ENCODE measurements at places on chromosomes 3 and 15.

DNA sequence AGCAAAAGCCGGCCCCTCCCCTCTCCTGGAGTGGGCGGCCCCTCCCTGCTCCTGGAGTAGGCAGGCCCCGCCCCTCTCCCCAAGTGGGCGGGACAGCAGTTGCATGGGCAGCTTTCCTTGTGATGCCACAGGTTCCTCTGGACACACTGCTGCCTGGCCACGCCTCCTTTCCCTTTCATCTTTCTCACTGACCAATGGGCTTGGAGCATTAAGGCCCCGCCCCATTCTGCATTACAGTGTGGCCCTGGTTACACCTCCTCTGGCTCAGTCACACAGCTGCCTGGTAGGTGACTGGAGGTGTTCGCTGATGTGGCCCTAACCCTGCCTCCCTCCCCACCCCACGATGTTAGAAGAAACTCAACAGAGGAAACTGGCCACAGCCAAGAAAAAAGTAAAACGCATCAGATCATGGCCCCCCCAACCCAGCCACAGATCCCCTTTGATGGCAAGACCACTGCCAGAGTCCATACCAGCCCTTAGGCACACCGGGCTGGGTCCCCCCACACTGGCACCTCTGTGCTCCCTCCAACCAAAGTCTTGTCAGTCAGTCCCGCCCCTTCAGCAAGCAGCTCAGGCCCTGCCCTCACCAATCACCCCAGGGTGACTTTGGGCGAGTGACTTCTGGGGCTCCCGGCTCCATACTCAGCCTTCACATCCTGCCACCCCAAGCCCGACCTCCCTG is 84.3 kb downstream of the ADAMTS7 start:
- DNase-seq = peak; percentile 52

DNA sequence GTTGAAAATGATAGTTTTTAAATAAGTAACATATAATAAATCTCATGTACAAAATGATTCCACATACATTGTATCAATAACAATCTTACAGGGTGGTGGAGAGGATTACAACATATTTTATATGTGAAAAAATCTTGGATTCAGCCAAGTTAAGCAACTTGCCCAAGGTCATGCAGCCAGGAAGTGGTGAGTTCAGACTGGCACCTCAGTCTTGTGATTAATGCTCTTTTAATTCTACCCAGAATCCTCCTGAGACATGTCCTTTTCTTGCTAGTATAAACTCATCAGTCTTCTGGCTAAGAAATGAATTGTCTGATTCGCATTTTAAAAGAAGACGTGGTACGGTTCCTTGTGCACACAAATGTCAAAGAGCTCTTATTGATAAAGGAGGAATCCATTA is 4.5 kb upstream of the MYRIP start:
- no peak for DNase-seq

DNA sequence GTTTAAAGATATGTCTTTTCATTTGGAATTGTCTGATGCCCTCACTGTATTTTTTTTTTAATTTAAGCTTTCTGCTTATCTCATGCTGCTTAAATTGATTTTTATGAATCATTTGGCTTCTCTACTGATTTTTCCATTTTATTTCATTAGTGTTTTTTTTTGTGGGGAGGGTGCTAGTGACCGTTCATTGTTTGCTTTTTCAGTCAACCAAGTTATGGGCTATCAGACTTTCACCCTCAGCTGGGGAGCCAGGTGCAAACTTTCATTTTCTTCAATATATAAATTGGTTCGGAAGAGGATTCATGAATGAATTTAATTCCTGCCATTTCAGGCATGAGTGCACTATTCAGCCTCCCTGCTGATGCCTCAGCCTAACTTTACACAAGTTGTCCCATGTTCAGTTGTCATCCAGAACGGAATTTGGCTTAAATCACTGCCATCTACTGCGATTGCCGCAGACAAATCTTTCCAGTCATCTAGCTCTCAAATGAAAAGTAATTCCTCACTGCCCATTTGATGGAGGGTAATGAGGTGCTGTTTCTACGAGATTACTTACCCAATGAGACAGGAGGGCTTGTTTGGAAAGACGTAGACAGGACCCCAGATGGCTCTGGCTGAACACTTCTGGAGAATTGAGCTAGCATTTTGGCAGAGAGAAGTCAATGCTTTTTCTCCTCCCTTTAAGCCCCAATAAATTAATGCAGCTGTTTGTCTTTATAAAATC is 89.9 kb upstream of the RORA start:
- DNase-seq = no peak

DNA sequence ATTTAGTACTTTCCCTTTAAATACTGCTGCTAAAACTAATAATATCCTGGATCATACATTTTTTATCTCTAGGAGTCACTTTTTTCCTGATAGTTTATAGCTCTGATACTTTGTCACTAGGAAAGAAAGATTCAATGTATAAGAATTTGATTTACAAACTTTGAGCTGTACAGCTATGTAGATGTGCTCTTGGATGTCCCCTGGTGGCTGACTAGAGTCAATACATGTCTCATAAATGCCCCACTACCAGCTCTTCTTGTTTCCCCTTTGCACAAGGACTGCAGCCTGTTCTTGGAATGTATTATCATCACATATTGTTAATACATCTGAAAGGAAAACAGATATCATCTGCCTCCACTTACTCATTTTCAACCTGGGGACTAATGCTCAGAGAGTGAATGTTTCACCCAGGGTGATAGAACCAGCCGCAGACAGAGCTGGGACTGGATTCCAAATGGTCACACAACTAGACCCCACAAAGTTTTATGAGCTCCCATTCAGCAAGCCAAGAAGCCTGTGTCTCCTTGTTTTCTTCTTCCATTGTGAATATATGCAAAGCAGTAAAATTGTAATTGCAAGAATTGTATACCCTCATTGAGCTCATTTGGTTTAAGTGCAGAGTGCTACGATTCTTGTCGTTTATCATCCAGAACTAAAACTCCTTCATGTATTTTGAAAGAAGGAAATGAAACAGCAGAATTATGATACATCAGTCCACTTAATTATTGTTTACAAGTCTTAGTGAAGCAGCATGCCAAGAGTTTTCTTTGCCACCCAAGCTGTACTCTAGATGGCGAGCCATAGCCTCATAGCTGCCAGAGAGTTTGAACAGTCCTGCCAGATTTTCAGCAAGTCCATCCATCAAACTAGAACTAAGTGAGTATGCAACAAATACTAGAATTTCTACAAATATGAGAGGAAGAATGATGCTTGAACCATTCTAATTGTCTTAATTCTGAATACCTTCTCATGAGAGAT is 261.6 kb upstream of the LMCD1 start:
- peak; percentile 70 for DNase-seq

DNA sequence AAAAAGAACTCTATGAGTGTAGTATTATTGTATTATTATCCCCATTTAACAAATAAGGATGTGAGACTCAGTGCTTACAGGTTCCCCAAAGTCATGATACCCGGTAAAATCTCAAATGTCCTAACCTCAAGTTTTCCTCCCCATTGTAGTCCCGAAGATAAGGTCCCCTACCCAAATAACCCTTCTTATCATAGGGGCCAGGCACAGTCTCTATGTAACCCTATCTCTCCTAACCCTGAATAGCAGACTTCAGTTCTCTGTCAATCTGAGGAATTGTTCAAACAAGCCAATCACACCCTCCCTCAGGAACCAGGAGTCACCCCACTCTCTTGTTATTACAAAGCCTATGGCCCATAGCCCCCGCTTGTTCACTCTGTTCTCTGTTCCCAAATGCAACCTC is 10.5 kb upstream of the SUSD5 start:
- DNase-seq = no peak

DNA sequence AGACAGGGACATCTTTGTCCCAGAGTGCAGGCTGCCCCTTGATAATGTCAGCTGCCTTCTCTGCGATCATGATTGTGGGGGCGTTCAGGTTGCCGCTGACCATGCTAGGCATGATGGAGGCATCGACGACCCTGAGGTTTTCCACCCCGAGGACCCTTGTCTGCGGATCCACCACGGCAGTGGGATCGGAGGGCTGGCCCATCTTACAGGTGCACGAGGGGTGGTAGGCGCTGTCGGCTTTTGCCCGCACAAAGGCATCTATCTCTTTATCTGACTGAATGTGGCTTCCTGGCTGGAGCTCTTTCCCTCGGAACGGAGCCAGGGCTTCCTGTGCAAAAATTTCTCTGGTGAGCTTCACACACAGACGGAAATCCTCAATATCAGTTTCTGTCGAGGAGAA is 28.4 kb downstream of the CHDH start:
- no peak for DNase-seq

GRCh38 chr3:192577271-192577670 is 150.1 kb downstream of the FGF12 start:
- DNase-seq = no peak

DNA sequence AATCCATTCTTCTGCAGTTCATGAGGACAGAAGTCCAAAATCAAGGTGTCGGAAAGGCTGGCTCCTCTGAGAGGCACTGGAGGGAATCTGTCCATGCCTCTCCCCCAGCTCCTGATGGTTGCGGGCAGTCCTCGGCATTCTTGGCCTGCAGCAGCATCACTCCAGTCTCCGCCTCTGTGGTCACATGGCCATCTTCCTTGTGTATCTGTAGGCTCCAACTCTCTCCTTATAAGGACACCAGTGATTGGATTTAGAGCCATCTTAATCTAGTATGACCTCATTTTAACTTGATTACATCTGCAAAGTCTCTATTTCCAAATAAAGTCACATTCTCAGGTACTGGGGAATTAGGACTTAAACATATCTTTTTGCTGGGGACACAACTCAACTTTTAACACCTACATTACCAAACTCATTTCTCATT is 56.0 kb upstream of the FLNB start:
- DNase-seq = peak; percentile 46

DNA sequence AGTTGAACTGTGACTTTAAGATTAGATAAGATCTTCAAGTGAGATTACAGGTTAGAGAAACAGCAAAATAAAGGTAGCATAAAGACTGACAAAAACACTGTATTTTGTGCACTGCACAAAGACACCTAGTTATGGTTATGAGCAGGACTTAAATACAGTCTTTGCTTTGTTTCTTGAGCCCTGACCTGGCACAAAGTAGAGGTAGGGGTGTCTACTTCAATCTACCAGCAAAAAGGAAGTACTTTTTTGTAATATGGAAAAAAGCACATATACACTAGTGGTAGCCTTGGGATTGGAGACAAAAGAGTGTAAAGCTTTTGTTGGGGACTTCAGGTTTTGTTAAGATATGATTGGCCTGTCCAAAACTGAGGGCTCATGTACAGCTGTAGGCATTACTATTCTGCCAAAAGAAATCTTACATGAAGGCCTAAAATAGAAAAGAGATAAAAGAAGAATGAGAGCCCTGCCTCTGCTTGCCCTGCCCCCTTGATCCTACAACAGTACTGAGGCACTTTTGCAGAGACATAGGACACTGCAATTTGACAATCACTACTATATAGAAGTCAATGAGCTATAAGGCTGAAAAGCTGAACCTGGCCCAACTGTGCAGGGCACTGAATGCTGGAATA is 194.3 kb downstream of the CBLB start:
- DNase-seq = no peak

DNA sequence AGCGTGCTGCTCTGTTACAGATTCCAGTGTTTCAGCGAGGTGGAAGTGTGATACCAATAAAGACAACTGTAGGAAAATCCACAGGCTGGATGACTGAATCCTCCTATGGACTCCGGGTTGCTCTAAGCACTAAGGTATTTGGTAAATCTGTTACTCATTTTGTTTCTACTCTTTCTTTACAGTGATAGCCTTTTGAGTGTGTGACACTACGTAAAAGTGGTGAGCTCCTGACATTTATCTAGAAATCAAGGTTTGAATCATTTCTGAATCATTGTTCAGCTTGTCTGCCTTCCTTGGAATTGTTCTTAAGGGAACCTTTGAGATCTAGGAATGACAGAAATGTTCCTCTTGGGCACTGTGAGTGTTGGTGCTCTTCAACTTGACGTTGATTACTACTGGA is 11.2 kb upstream of the CAPN3 start:
- DNase-seq = peak; percentile 21

- no peak for DNase-seq
Observed at GRCh38 chr15:31387479-31388118, 61.0 kb downstream of the KLF13 start.

- DNase-seq = no peak
Observed at GRCh38 chr3:171994646-171995428, 44.5 kb upstream of the FNDC3B start.

GRCh38 chr3:168705412-168705811 is 609.7 kb upstream of the GOLIM4 start:
- no peak for DNase-seq
